ENCODE measurements at places on chromosomes 11 and 22.

DNA sequence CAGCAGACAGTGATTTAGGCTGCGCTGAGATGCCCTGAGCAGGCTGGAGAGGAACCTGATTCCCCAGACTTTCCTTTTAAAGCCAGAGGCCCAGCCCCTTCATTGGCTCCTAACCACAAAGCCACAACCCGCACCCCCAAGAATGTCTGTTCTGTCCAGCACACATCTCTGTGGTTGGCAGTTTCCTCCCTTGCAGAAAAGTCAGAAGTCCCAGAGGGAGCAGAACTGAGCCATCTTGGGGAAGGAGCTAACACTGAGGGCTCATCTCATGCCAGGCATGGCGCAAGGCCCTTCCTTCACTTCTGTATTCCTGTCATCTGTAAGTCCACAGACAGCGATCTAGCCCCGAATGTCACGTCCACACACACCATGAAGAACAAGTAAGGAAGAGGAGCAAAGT, 97.1 kb upstream of the SYT13 start:
- peak; percentile 71 for DNase-seq

- no peak for DNase-seq
These were observed 171.2 kb upstream of the GRK3 start for GRCh38 chr22:25393121-25393805.

GRCh38 chr11:118877487-118878162, 6.1 kb upstream of the CXCR5 start:
- no peak for DNase-seq

GRCh38 chr11:126720539-126721235, 279.9 kb downstream of the KIRREL3 start:
- no peak for DNase-seq

- peak; percentile 83 for DNase-seq
These were observed 293.5 kb downstream of the MN1 start for GRCh38 chr22:27507935-27508526.

- peak; percentile 64 for DNase-seq
These were observed 7.4 kb downstream of the SLN start for GRCh38 chr11:107704451-107704850.

DNA sequence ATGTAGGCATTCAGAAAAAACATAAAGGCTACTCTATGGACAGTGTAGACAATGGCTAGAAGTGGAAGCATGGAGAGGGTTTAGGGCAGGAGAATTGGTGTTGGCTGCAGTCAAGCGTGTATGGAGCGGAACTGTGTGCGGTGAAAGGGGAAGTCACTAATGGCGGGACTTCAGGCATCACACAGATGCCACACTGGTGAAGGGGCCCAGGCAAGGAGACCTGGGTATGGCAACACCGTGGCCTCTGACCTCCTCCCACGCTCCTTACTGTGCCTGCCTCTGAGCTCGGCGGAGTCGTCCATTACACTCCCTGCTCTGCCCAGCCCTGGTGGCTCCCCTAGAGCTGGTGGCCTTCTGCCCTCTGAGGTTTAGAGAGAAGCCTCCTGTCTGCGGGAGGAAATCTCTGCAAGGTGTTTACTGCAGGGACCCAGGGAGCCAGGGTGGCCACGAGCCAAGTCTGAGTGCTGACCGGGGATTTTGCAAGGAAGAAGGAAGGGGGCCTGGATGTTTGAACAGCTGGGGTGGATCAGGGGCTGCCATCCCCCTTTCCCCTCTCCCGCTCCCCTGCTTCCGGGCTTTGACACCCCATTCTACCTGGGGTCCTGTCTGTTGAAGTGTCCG, 75.1 kb upstream of the TSPAN18 start:
- DNase-seq: no peak

DNA sequence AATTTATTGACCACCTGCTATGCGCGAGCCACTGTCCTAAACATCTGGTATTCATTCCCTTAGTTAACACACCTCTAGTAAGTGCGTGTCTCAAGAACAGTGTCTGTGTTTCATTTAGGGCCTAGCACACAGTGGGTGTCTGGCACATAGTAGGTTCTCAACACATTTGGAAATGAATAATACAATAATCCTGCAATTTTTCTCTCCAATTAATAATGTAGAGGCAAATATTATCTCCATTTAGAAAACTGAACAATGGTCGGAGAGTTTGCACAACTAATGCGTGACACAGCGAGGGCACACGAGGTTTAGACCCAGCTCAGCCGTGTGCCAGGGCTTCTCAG, 4.0 kb upstream of the NCF4 start:
- no peak for DNase-seq

DNA sequence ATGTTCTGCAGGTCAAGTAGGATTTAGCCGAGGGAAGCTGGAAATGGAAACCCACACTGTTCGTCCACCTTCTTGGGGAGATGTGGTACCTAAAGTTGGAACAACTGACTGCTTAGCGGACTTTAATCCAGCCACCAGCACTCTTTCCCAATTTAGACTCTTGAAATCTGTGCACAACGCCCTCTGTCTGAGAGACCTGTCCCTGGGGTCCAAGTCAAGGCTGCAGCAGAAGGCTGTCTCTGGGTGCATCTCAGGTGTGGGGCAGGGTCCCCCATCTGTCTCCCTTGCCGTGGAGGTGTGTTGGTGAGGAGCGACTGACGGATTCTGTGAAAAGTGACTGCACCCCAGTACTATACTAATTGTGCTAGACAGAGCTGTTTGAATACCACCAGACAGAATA, 168.2 kb upstream of the CADM1 start:
- DNase-seq: no peak

DNA sequence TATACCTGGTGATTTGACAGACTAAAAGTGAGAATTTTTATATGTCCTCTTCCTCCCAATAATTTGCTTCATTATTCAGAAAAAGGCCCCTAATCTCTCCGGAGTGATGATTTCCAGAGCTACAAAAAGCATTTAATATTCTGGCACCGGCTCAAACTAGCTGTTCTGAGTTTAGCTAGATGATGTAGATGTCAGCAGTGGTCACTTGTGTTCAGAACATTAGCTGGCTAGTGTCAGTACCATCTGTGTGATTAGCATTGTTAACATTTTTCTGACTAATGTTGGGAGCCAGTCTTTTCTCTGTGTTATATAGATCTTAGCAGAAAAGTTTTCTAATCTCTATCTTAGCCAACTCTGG, 68.7 kb upstream of the RRM1 start:
- DNase-seq: peak; percentile 28

Measured in fibroblast of skin of right biceps (primary cell).